Ascending aorta (tissue), 2 donors: ENCODE measurements at places on chromosomes 4 and X.

- H3K36me3 ChIP-seq, result no peaks in the 10 kb centered on the region
- no peaks in the 10 kb centered on the region for H3K4me1 ChIP-seq
- no peak for DNase-seq
- no peaks in the 10 kb centered on the region for H3K27me3 ChIP-seq
- H3K4me3 ChIP-seq, result no peak overlapping the region
Measured at GRCh38 chrX:42900947-42901346, 123.0 kb upstream of the PPP1R2C start.

GRCh38 chrX:23851544-23851943, 56.2 kb downstream of the APOO start:
- H3K4me1 ChIP-seq, result no peaks in the 10 kb centered on the region
- no peak overlapping the region for H3K27ac ChIP-seq
- no peak for DNase-seq
- H3K4me3 ChIP-seq, result no peak overlapping the region
- H3K27me3 ChIP-seq, result no peaks in the 10 kb centered on the region

DNA sequence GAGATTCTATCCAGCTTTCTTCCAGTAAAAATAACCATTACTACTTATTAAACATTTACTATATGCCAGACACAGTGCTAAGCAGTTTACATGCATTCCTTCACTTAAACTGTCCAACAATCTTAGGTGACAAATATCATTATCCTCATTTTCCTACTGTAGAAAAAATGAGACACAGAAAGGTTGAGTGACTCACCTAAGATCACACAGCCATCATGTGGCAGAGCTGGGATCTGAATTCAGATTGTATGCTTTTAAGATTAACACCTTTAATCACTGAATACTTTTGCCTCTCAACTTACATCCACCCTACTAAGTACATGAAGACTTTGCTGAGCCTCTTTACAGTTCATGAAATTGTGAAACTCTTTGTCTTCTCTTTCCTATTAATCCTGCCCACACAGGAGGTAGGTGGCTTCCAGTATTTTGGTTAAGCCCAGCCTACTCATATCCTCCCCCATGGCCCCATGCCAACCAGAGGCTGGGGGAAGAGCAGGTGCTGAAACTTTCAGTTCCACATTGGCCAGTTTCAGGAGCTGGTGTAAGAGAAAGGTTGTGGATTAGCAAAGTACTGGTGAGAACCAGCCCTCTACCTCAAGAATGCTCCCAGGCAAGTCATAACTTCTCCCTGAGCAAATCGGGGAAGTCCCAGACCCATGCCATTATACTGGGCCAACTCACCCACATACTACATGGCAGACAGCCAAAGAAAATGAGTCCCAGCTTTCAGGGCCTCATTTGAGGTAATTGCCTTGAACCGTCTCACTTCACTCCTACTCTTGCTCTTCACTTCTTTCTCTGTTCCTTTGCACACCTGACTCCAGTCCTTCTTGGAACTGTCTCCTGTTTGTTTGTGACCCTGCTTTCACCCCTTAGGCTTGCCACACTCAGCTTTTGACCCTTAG, 211.1 kb downstream of the GUCY2F start:
- no peaks in the 10 kb centered on the region for H3K27me3 ChIP-seq
- no peak overlapping the region for H3K27ac ChIP-seq
- H3K4me1 ChIP-seq, result no peaks in the 10 kb centered on the region
- H3K4me3 ChIP-seq, result no peak overlapping the region
- no peak for DNase-seq

GRCh38 chrX:31604629-31605221, 532.9 kb upstream of the FTHL17 start:
- DNase-seq, result no peak
- H3K27ac ChIP-seq, result no peak overlapping the region
- no peaks in the 10 kb centered on the region for H3K4me1 ChIP-seq
- H3K27me3 ChIP-seq, result no peaks in the 10 kb centered on the region
- no peak overlapping the region for H3K4me3 ChIP-seq

- no peak for DNase-seq
- no peak overlapping the region for H3K4me3 ChIP-seq
- no peaks in the 10 kb centered on the region for H3K36me3 ChIP-seq
- H3K4me1 ChIP-seq, result no peaks in the 10 kb centered on the region
Measured at GRCh38 chrX:22095286-22095685, 63.2 kb downstream of the PHEX start.

- no peak overlapping the region for H3K27ac ChIP-seq
- no peak overlapping the region for H3K4me3 ChIP-seq
- no peak for DNase-seq
- no peaks in the 10 kb centered on the region for H3K4me1 ChIP-seq
- H3K27me3 ChIP-seq, result no peaks in the 10 kb centered on the region
Measured at GRCh38 chr4:38306482-38307071, 346.4 kb downstream of the PTTG2 start.

DNA sequence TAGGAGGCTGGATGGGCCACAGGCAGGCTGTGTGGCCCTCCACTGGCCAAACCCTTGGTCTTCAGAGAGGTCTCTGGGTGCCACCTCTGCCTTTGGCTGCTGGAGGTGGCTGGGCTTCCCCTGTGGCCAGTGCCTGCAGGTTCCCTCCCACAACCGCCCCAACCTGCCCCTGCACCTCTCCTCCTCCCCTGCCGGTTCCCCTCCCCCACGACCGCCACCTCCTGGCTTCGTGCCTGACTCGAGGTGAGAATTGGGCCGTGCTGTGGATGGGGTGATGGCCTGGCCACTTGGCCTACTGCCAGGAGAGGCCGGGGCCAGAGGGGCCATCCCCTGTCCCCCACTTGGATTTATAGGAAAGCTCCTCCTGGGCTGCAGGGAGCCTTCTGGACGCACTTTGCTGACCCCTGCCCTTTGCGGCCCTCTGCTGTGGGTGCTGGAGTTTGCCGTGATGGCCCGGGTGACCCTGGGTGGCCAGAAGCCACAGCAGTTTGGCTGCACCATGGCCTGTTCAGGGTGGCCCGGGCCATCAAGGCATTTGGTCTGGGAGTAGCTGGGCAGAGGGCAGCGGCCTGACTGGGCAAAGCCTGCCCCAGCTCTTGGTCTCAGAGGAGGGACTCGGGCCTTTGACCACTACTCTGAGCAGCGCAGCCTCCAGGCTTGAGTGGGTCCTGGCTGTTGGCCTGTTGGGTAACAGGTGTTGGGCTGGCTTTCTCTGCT, 3.8 kb downstream of the NAT8L start:
- H3K36me3 ChIP-seq, result no peaks in the 10 kb centered on the region
- no peak for DNase-seq
- H3K4me1 ChIP-seq, result no peaks in the 10 kb centered on the region
- H3K27me3 ChIP-seq, result peaks cover 15% of the 10 kb centered on the region
- no peak overlapping the region for H3K27ac ChIP-seq

DNA sequence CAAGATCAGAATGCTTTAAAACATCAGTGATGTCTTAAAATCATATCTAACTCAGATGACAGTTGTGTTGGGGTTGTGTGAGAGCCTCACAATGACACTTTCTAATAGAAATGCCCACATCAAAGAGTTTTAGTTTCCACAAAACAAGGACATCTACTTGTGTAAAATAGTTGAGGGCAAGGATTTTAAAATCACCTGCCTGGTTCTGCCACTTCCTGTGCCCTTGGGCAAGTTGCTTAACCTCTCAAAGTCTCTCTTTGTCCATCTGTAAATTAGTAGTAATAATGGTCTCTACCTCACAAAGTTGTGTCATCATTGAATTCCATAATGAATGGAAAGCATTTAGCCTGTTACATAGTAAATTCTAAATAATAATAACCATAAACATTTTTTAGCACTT, 41.9 kb upstream of the RELL1 start:
- no peaks in the 10 kb centered on the region for H3K27me3 ChIP-seq
- H3K4me3 ChIP-seq, result no peak overlapping the region
- no peaks in the 10 kb centered on the region for H3K36me3 ChIP-seq
- no peaks in the 10 kb centered on the region for H3K4me1 ChIP-seq
- H3K27ac ChIP-seq, result no peak overlapping the region

- H3K27ac ChIP-seq, result peak overlapping the region; percentile 82
- peaks cover 10% of the 10 kb centered on the region for H3K4me1 ChIP-seq
- peak overlapping the region; percentile 85 for H3K4me3 ChIP-seq
- no peaks in the 10 kb centered on the region for H3K27me3 ChIP-seq
Measured at GRCh38 chr4:1855333-1856070, 454 bp downstream of the LETM1 start.

GRCh38 chr4:143559757-143560147, 46.2 kb downstream of the SMARCA5 start:
- no peaks in the 10 kb centered on the region for H3K4me1 ChIP-seq
- H3K4me3 ChIP-seq, result peak overlapping the region; percentile 76
- no peaks in the 10 kb centered on the region for H3K36me3 ChIP-seq

GRCh38 chr4:181604546-181604945, 638.7 kb upstream of the TENM3 start:
- no peak for DNase-seq
- no peaks in the 10 kb centered on the region for H3K36me3 ChIP-seq
- no peak overlapping the region for H3K27ac ChIP-seq

- no peaks in the 10 kb centered on the region for H3K27me3 ChIP-seq
- no peak overlapping the region for H3K4me3 ChIP-seq
- DNase-seq, result no peak
- peaks cover 2% of the 10 kb centered on the region for H3K4me1 ChIP-seq
- no peak overlapping the region for H3K27ac ChIP-seq
Measured at GRCh38 chr4:84691800-84692199, 108.9 kb downstream of the CDS1 start.

DNA sequence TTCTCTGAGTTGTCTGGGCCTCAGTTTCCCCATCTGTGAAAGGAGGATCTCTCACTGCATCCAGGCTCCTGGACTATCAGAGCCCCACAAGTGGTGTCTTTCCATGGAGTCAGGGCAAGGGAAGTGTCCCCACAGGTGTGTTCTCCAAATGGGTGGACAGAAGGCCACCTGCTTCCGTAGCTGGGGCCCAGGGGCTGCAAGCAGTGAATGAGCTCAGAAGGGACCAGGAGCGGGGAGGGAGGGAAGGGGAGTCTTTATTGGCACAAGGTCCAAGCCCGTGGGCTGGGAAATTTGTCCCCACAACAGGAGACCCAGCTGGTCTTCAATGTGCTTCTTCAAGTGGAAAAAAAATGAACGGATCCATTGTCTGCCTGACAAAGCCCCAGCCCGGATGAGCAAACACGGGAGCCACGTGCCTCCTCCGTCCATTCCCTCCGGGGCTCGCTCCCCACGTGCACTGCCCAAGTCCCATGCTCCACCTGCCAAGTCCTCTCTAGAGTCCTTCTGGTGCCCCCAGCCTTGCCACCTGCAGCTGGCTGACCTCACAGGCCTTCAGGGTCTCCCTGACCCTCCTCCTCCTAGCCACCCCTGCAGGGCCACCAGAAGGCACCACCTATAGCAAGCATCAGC, 72.0 kb downstream of the JAKMIP1 start:
- no peak overlapping the region for H3K4me3 ChIP-seq
- no peaks in the 10 kb centered on the region for H3K4me1 ChIP-seq
- H3K36me3 ChIP-seq, result no peaks in the 10 kb centered on the region
- H3K27ac ChIP-seq, result no peak overlapping the region
- H3K27me3 ChIP-seq, result no peaks in the 10 kb centered on the region
- no peak for DNase-seq

DNA sequence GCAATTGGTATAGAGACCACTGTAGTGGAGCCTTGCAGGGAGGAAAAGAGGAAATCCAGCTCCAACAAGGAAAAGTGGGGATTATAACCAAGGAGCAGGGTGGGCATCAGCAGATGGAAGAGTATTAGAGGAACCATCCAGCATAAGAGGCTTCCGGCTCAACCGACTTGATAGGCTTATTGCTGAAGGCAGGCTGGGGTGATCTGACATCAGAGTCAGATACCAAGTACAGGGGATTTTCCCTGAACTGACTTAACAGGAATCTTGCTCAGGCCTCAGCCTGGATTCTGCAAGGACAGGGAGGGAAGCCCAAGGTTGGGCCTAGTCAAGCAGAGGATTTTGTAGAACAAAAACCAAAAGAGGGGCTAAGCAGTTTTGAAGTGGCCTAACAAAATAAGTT, 129.6 kb downstream of the DCLK2 start:
- no peak for DNase-seq
- no peak overlapping the region for H3K4me3 ChIP-seq
- no peaks in the 10 kb centered on the region for H3K27me3 ChIP-seq
- no peak overlapping the region for H3K27ac ChIP-seq
- H3K36me3 ChIP-seq, result no peaks in the 10 kb centered on the region

DNA sequence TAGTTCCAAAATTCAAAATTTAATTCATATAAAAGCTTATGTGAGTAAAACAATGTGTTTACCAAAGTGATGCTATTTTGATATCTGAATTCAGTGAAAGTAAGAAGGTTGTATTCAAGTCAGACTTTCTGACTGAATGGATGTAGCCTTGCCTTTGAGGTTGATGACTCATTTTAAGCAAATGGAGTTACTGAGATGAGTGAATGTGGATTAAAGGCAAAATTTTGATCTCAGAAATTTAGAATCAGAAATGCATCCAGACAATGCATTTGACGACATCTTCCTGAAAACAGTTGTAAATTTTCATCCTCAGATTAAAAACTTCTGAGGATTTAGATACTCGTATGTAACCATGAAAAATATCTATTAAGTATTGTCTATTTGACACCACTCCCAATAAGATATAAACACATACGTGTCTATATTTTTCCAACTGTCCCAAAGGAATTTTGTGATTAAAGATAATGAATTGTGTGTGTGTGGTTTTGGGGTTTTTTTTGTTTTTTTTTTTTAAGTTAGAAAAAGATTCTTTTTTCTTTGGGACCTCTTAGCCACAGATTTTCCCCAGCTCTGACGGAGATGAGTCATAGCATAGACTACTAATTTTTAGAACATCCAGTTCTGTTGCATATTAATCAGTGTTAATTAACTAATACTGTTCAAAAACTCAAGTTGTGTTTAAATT, 34.4 kb downstream of the NFKB1 start:
- no peaks in the 10 kb centered on the region for H3K4me1 ChIP-seq
- H3K4me3 ChIP-seq, result no peak overlapping the region
- H3K27ac ChIP-seq, result no peak overlapping the region
- no peaks in the 10 kb centered on the region for H3K27me3 ChIP-seq
- no peak for DNase-seq

DNA sequence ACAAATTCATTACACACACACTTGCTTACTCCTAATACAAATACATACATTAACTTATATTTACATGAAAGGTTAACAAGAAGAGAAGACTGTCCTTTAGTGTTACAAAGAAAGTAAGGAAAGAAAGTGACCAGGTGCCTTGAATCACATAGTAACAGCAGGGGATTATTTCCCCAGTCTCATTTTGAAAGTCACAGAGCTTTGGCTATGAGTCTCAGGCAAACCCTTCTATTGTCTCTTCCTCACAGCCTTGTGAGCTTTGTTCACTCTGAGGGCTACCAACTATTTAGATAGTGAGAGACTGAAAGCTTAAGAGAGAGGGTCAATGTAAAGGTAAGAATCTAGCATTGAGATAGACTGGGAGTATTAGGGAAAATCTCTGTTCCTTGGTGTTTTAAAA, 161.6 kb downstream of the NPNT start:
- no peaks in the 10 kb centered on the region for H3K27me3 ChIP-seq
- H3K4me1 ChIP-seq, result no peaks in the 10 kb centered on the region
- no peak overlapping the region for H3K27ac ChIP-seq
- H3K36me3 ChIP-seq, result no peaks in the 10 kb centered on the region
- no peak for DNase-seq

DNA sequence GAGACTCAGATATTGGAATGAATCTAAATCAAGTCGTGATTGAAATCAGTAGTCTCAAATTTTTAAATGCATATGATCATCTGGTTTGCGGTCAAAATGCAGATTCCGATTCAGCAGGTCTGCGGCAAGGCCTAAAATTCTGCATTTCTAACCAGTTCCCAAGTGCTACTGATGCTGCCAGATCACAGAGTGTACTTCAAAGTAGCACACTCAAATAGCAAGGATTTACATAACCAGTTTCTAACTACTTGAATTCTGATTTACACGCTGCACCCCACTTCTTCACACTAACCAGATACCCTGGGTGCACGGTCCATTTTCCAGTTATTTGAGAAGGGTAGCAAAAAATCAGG, 752 bp downstream of the MBTPS2 start:
- H3K36me3 ChIP-seq, result no peaks in the 10 kb centered on the region
- no peak for DNase-seq
- H3K4me3 ChIP-seq, result peak overlapping the region; percentile 63
- H3K4me1 ChIP-seq, result no peaks in the 10 kb centered on the region
